Urinary bladder (tissue), 4 donors: ENCODE measurements at places on chromosomes 7 and 10.

DNA sequence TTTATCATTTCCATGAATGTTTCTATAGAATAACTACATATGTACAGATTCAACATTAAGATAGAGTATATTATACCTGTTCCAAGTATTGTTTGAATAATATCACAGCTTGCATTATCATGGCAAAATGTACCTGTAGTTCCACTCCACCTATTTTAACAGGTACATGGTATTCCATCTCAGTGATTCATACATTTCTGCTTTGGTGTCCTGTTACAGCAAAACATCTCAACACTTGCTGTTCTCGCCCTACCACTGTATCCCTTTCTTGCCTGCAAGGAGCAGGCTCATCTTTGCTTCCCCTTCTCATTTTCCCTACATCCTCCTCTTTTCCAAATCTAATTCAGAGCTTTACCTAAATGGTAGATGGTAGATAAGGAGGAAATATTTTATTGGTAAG is 27.1 kb upstream of the SGCE start:
- no peak for DNase-seq

DNA sequence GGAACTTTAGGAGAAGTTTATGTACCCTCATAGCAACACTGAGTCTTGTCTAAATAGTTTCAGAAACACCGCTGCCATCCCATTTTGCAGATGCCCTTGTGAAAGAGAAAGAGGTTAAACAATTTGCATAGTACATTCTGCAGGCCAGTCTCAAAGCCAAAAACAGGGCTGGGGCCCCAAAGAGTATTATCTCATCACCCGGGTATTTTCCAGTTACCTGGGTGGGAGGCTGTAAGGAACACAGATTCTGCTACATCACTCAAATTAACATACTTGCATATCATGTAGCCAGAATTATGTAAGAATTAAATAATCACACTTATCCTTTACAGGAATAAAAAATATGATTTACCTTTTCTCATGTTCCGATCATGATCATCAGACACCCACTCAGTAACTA is 3.1 kb upstream of the FAM171A1 start:
- no peak for DNase-seq

DNA sequence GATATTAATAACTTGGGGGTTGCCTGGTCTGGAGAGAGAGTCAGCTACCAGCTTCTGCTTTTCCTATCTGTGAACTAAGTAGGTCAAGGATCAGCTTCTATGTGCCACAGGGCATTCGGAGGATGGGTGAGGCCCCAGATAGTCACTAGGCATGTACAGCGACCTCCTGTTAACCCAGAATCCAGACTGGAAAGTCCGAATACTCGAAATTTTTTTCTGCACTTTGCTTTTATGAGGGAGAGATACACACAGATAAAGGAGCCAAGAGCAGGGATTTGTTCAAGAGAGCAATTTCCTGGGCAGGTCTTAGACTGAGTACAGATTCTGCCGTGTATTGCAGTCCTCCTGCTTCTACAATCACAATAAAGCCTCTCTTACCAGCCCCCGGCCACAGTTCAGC is 54.2 kb downstream of the EMX2 start:
- no peak for DNase-seq

DNA sequence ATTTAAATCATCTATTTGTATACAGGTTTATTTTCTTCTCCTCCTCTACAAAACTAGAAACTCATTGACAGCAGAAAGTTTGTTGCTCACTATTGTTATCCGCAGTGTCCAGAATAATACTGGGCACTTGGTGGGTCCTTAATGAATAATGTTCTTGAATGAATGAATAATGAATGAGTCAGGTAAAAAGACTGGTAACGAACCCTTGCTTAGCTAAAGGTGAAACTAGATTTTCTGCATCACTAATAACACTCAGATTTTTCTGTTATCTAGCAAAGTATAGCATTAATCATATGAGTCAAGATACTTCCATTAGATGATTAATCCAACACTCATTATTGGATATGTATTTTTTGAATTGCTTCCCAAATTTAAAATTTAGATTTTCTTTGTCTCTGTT is 953.2 kb downstream of the SORCS3 start:
- DNase-seq, result no peak

- DNase-seq, result no peak
Measured at GRCh38 chr10:30591249-30591670, 38.3 kb downstream of the LYZL2 start.

DNA sequence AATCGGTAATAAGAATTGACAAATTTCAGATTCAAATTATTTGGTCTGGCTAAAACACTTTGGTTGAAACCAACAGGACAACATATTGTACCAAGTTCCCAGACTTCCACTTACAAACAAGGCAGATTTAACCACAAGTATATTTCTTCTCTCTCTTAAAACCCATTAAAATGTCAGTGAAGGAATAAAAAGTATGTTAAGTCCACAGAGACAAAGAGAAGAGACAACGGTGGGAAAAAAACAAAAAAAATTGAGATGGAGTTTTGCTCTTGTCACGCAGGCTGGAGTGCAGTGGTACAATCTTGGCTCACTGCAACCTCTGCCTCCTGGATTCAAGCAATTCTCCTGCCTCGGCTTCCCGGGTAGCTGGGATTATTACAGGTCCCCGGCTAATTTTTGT is 16.3 kb downstream of the TM9SF3 start:
- DNase-seq, result no peak

GRCh38 chr7:102272075-102272916 is 14.4 kb upstream of the SH2B2 start:
- DNase-seq, result no peak

DNA sequence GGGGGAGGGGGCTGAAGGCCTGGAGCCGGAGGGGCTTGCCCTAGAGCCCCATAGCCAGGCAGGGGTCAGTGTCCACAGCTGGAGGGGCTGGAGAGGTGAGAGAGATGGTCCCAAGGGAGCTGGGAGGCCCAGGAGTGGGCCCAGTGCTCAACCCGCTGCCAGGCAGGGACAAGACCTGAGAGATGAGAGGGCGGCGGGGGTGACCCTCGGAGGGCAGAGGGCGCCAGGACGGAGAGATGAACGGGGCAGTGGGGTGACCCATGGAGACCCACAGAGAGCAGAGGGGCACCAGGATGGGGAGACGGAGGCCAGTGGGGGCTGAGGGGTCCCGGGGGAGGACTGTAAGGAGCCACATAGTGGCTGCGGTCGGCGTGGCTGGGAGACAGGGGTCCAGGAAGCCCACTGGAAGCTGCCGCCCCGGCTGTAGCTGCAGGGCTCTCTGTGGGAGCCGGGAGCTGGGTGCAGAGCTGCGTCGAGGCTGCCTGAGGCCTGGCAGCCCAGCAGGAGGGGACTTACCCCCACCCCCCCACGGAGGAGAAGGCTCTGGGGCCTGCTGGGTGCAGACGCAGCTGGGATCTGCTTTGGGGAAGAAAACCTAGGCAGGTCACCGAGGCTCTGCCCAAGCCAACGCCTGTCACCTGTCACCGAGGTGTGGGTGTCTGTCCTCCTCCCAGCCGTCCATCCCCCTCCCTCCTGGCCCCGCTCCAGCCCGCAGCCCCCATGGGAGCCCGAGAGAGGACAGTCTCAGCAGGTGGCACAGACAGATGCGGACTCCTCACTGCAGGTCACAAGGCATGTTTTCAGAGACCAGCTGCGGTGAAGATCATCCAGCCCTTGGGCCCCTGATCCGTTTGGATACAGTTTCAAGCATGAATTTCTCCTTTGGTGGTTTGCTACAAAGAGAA is 25.1 kb downstream of the PWWP2B start:
- DNase-seq, result no peak

- no peak for DNase-seq
Measured at GRCh38 chr10:104589431-104589830, 51.7 kb upstream of the SORCS3 start.

GRCh38 chr7:156222611-156223010 is 410.3 kb upstream of the SHH start:
- DNase-seq, result no peak

DNA sequence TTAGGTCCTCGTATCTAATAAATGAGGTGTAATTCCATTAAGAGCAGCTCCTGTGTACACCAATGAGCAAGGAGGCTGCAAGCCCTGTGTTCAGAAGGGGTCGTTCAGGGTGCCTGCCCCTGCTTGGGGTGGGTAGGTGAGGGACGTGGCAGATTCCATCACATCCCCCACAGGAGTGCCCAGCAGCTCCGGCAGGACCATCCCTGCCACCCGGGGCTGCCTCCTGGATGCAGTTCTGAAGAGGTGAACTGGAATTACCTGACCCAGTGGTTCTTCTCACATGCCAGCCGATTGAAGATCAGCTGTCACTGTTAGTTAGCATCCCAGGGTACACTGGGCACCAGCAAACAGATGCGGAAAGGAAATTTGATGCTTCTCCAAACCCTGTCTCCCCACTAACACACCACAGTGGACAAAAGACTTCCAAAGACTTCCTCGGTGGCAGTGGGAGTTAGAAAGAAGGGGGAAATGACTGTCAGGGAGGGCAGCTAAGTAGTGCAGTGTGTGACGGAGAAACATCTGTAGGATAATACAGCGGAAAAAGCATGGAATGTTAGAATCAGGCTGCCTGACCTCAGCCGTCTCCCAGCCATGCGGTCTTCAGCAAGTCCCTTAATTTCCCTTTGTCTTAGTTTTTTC is 313.6 kb upstream of the ZMIZ1 start:
- no peak for DNase-seq

DNA sequence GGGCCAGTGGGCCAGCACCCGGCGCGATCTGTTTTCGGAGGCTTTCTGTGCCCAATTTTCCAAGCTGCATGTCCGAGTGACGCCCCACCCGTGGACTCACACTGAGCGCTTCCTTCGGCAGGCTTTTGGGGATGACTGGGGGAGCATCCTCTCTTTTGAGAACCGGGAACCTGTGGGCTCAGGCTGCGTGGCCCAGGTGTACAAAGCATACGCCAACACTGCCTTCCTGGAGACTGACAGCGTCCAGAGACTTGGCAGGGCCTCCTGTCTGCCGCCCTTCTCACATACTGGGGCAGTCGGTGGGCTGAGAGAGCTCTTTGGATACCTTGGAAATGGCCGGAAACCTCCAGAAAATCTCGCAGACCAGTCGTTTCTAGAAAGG is 1.0 kb downstream of the ADCK2 start:
- DNase-seq, result no peak

DNA sequence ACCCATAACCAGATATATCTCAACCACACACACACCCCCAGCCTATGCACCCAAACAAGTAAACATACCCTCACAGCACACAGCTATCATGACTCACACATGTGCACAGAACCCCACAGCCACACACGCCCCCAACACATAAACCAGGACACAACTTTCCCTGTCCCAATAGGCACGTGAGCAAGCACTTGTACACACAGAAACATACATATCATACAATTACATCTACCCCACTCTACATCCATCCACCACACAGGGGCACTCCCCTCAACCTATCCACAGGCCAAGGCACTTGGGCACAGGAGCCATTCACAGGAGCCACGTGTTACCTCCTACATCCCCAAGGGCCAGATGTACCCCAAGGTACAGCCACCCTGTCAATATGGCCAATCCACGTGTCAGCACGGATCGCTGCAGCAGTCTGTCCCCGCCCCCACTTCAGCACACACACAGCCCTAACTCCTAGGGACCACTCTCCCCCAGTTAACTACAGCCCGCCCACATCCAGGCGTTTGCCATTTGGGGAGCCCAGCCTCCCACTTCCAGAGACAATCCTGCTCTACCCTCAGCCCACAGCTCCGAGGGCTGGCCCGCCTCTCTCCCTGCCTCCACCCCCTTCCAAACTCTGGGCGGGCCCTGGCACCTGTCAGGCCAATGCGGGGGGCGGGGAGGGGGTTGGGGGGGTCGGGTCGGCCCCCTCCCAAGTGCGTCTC is 163.5 kb downstream of the SH3PXD2A start:
- no peak for DNase-seq

GRCh38 chr7:6651851-6652445 is 14.8 kb downstream of the ZNF316 start:
- DNase-seq, result no peak

DNA sequence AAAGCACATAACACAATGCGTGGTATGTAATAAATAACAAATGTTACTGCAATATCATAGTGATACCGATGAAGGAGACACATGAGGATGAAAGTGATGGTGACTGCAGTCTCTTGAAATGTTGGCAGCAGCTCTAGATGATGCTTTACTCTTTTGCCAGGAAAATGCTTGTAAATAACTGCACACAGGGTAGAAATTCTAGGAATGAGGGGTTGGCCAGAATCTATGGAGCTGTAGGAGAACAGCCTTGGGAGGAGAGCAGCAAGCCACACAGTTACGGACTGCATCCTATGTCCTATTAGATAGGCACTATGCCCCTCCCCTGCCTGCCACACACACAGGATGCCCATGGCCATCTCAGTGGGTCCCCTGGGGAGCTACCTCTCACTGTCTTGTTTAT is 97.6 kb upstream of the GSDME start:
- DNase-seq, result no peak

DNA sequence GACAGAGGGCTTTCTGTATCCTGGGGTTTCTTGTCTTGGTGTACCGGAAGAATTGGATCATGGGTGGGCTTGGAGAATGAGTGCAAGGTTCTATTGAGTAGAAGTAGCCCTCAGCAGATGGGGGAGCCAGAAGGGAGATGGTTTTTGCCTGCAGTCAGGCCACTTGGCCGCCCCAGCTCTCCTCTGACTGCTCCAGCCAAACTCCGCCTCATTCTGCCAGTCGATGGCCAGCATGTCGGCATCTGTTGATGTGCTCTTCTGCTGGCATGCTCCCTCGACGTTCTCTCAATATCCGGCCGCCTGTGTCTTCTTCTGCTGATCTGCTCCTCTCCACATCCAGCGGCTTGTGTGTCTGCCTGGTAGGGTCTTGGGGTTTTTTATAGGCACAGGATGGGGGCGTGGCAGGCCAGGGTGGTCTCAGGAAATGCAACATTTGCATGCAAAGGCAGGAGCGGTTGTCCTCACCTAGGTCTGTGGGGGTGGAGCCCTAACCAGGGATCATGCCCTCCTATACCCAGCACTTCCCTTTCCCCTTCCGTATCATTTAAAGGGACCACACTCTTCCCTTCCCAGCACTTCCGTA is 40.2 kb upstream of the TNS3 start:
- no peak for DNase-seq

DNA sequence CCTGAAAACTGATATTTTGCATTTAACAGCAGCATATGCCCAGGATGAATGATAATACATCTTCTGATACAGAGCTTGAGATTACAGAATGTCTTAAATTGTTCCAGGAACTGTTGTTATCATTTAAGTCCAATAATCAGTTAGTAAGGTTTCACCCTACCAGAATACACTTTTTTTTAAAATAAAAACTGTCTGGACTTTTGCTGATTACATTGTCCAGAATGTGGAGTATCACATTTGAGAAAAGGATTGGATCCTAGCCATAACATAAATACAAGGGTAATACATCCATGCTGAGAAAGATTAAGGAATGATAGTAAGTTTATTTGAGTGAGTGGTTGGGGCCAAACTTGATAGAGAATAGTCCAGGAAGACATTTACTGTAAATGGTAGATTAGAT is 71.0 kb downstream of the SEPTIN7 start:
- no peak for DNase-seq

GRCh38 chr7:101684983-101685330 is 55.9 kb upstream of the MYL10 start:
- no peak for DNase-seq

- no peak for DNase-seq
Measured at GRCh38 chr7:71535616-71536015, 403.7 kb downstream of the GALNT17 start.
